Progenitor cell of endocrine pancreas (in vitro differentiated cells): ENCODE measurements at places on chromosomes 3 and 15. TPM values are rescaled to one million over a fixed set of nuclear protein-coding genes. Genes with fewer than 3 reads are reported as not detected.

The IL16 gene
- total RNA-seq: 0.16 and 0.38 TPM in 2 replicates

DNA sequence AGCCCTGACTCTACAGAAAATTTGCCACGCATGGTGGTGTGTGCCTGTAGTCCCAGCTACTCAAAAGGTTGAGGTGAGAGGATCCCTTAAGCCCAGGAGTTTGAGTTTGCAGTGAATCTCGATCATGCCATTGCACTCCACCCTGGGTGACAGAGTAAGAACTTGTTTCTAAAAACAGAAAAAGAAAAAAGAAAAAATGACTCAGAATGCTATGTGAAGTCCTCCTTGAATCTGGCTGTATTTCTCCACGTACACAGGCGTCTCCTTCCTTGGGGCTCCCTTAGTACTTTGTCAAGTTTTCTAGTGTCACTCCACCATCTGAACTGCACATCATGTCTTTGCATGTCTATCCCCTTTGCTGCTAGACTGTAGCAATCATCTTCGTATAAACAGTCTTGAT, 104.4 kb downstream of the LMLN start:
- DNase-seq: no peak

The CTDSPL gene
- total RNA-seq: 53.3 and 55.3 TPM in 2 replicates

DNA sequence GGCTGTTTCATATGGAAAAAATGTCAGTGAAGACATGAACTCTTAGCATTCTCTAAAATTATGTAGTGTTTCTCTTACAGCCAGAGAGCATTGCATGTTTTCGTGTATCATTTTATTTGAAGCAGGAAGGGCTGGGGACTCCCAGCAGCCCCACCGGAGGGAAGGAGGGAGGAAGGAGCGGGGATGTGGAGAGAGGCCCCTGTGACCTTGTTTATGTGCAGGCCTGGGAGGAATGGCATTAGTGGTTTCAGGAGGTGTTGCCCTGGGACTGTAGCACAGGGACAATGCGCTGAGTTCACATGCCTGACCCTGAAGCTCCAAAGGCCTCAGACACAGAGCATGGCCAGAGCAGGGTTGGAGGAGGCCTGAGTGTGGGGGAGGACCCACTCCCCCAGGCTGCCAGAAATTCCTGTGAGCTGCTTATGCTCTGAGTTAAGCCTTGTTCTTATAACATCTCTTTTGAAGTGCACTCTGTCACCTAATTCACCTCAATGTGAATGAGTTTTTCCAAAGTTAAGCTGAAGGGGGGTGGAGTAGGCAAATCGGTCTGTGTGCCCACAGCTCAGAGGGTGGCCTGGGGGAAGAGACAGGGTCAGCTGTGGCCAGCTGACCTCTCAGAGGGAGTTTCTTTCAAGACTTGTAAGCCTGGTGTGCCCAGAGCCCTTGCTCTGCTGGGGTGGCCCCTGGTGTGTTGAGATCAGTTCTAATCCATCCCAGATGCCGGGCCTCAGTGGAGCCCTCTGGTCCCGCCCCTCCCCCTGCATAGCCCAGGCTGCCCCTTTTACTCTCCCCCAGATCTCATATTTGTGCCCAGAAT, 3.9 kb upstream of the RNU6-1 start:
- DNase-seq: no peak

- DNase-seq: no peak
These were observed 40.7 kb upstream of the LMCD1 start for GRCh38 chr3:8460815-8461456.

GRCh38 chr3:134598763-134599545, 51.9 kb downstream of the KY start:
- DNase-seq: no peak

DNA sequence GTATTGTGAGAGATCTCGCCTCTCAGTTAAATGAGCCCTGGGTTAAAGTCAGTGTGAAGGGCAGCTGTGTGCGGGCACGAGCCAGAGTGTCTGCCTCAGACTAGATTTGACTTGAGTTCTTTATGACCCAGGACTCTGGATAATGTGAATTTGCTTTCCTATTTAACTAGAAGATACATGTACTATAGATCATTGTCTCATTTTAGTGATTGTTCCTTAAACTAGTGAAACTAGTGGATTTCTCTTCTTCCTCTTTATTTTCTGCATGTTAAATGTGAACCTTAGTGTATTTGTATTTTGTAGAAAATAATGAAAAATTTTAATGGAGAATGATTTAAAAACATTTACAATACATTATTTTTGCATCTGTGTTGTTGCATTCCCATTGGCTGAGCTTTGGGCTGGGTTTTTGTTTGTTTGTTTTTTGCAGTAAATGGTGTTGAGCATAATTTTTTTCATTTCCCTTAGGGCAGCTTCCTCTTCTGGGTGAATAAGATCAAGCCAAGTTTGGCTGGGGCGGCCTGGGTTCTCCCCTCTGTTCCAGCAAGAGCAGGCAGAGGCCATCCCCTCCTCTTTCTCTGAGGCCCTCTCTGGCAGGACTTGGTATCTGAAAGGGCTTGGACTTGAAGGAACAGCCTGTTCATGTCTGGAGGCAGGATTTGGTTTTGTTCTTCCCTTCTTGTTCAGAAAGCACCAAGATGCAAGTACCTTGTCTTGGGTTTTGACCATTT, 15.0 kb downstream of the GCSAM start:
- DNase-seq: no peak

The UMPS gene
- total RNA-seq: 49.0 and 50.3 TPM in 2 replicates

GRCh38 chr15:61041886-61042285, 187.2 kb downstream of the RORA start:
- no peak for DNase-seq

GRCh38 chr15:68298882-68299381, 21.4 kb downstream of the FEM1B start:
- DNase-seq: no peak

DNA sequence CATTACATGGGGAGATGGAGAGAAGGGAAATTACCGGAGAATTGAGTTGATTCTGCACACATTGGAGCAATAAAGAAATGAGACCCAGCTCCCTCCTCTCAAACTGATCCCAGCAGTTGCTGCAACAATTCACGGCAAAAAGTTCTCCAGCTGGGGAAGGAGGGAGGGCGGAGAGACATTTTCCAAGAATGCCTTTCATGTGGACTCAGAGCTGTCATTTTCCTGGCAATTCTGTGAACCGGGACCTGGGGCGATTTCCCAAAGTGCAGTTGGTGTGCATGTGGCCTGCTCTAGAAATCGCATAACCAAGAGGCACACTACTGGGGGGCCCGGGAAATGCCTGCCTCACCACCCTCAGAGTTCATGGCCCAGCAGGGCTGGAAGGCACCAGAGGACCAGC, 48.7 kb upstream of the IREB2 start:
- DNase-seq: no peak

- no peak for DNase-seq
These were observed 55.1 kb upstream of the POLR2M start for GRCh38 chr15:57651445-57651844.

GRCh38 chr3:189787632-189788031, 156.4 kb downstream of the TP63 start:
- DNase-seq: no peak

The NRROS gene
- total RNA-seq: 1.4 and 2.0 TPM in 2 replicates

DNA sequence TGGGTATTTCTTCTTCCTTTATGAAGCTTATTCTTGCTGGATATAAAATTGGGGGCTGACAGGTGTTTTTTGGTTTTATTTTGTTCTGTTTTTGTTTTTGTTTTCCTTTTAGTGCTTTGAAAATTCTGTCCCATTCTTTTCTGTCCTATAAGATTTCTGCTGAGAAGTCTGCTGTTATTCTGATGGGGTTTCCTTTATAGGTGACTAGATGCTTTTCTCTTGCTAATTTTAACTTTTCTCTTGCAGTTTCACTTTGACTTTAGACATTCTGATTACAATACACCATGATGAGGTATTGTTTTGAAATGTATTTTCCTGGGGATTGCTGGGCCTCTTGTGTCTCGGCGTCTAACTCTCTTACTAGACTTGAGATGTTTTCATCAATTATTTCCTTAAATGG, 22.8 kb downstream of the TTC14 start:
- no peak for DNase-seq

GRCh38 chr3:46903341-46904302, 26.1 kb downstream of the PTH1R start:
- no peak for DNase-seq

GRCh38 chr3:135143474-135143873, 348.4 kb downstream of the EPHB1 start:
- DNase-seq: no peak

GRCh38 chr3:193248848-193249468, 7.9 kb downstream of the PLAAT1 start:
- DNase-seq: no peak

GRCh38 chr3:149662240-149662887, 4.5 kb upstream of the WWTR1 start:
- DNase-seq: no peak

DNA sequence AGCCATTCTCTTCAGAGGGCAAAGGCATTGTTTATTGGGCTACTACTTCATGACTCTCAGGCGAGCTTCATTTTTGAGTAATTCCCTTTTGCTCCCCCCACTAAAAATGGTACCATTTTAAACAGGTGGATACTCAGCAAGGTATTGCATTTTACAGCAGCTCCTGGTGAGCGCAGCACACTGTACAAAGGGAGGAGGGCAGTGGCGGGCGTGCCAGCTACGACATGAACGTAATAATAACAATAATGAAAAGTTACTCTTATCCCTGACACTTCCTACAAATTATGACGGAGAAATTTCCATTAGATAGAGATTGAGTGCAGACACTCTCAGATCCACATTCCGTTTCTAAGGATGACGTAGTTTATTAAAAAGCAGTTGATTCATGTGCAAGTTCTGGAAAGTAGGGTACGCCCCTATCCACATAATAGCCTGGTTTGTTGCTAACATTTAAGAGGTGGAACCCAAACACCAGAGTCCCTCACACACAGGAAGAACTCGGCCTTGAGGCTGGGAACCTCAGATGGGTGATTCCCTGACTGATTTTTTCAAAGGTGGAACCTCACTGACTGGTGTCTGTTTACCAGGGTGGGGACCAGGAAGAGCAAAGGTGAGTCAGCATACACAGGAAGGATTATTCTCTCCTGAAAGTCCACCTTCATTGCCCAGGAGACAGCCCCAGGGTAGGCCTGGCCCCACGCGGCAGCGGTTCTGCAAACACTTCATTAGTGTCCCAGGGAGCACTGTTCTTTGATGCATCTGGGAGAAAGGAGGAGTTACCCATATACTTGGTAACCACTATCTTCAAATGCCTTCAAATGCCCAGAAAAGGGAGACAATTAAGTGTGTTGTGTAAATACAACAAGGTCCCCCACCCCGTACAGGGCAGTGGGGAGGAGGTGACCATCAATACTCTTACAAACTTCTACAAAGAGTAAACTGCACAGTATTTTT, 69.9 kb downstream of the LDHAL6B start:
- DNase-seq: no peak
